CD4-positive, alpha-beta T cell treated with Interleukin-6 for 4 hours (primary cell): ENCODE measurements at places on chromosomes 16 and 17.

GRCh38 chr17:32350666-32351418 lies 885 bp downstream of the ZNF207 start:
- peak; percentile 52 for DNase-seq

DNA sequence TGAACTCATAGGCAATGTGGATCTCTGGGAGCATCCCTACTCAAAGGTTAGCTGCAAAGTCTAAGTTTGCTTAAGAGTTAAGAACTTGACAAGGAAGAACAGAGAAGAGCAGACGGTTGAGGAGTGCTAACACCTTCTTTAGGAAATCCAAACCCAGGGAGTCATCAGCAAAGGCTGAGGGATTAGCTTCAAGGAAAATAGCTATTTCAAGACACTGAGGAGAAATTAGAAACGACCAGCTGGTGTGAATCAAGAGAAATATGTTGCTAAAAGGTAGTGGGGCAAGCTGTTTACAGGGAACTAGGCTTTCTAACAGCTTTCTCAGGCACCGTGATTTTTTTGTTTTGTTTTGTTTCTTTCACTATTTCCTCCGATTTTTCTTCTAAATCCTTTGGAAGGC lies 90.7 kb downstream of the CDH8 start:
- no peak for DNase-seq

DNA sequence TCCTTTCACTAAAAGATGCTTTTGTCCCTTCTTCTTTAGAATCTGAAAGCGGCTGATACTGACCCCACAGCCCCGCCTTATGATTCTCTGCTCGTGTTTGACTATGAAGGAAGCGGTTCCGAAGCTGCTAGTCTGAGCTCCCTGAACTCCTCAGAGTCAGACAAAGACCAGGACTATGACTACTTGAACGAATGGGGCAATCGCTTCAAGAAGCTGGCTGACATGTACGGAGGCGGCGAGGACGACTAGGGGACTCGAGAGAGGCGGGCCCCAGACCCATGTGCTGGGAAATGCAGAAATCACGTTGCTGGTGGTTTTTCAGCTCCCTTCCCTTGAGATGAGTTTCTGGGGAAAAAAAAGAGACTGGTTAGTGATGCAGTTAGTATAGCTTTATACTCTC lies 10.1 kb upstream of the TANGO6 start:
- no peak for DNase-seq

DNA sequence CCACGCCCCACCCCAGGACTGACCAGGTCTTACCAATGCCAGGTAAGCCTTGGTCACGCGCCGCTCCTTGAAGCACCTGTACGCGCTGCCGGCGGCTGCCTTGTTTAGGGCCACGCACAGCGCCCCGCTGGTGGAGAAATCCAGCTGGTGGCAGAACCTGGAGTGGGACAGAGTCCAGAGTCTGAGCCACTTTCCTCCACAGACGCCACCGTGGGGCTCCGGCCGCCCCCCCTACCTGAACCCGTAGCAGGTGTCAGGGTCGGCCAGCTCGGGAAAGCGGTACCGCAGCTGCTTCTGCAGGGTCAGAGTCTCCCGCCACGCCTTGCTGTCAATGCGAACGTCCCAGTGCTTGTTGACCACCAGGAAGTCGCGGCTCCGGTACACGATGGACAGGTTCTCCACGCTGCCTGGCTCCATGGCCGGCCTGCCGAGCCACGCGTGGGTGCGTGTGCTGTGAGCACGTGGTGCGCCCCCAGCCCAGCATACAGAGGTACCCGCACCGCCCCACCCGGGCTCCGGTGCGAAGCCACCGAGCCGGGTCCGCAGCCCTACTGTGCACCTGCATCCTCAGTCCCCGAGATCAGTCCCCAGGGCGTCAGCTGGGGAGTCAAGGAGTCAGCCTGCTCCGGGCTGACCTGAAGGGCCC lies 737 bp downstream of the RPUSD1 start:
- no peak for DNase-seq

GRCh38 chr16:48330841-48331192 lies 54.4 kb downstream of the SIAH1 start:
- no peak for DNase-seq

DNA sequence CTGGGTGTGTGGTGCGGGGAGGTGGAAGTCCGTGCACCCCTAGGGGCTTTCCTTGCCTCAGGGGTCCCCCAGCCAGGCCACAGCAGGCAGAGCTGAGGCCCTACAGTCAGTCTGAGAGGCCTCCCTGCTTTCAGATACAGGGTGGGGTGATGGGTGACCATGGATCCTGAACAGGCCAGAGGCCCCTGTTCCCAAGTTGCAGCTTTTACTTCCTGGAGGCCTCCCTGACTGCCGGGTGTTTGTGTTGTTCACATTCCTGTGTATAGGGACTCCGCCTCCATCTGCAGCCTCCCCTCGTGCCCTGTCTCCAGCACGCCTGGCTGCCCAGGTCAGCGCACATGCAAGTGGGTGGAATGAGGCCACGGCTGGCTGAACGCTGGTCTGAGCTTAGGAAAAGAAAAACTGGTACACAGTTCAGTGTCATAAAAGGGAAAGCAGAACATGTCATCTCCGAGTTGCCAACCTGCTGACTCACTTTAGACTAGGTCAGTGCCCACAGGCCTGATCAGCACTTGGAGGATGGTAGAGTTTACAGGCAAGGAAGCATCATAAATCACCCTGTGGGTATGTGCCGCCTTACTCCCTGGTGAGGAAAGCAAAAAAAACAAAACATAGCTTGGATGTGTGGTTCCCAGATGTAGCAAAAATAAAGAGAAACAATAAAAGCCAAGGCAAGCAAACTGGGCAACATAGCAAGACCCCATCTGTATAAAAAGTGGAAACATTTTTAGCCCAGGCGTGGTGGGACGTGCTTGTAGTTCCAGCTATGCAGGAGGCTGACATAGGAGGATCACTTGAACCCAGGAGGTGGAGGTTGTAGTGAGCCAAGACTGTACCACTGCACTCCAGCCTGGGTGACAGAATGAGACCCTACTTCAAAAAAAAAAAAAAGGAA lies 6.2 kb upstream of the SLC7A6 start:
- no peak for DNase-seq

DNA sequence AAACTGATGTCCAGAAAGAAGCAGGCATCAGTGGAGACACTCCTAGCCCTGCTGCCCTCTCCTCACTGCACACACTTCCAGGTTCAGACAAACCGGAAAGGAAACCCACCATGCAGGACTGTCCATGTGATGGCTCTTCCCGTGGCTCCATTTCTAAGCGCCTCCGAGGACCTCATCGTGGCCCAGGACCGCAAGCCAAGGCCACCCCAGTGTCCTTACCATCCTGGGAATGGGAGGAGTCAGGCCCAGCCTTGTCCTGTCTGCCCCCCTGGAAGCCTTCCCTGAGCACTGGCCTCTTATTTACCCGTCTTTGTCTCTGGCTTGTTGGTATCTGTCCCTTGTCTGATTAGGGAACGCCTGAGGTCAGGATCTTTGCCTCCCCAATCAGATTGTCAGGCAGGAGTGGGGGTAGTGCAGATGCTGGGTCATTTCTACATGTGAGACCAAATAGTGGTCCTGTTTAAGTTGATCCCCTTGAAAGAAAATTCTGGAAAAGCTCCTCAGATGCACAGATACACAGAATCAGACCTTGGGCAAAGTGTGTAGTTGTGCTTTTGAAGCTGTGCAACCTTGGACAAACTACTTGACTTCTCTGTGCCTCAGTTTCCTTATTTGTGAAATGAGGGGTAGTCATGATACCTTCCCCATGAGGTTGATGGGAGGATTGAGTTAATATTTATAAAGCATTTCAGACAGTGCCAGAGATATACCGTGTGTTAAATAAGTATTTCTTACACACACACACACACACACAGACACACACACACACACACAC lies 744 bp downstream of the TAC4 start:
- no peak for DNase-seq
